ENCODE measurements at places on chromosomes 3 and 15.

DNA sequence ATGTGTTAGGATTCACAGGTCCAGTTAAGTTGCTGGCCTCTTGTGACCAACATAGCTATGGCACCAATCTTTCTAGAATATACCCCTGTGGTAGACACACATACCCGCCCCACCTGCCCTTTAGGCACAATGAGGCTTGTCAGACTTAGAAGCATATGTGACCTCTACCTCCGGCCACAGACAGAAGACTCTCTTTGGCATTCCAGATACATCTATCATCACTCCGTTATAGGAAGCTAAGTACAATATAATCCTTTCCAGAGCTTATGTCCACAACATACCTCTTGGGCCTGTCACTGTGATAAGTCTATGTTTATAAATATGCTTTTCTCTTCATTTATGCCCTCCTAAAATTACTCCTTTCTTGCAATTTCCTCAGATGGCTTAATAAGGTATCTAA lies 39.8 kb downstream of the CD47 start:
- DNase-seq = no peak

DNA sequence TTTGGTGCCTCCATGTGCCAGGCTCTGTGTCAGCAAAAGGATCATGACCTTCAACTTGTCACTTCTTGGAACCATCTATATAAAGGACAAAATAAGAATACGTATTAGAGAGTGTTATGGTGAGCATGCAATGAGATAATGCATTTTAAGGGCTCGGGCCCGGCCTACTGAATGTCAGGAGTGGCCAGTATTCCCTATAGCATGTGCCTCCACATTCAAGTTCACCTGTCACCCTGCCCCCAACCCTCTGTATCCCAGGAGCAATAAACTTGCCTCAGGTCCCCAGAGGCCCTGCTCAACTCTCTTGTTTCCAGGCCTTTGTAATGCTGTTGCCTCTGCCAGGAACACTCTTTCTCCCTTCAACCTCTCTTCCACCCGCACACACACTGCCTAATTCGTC lies 90.2 kb upstream of the SLC6A11 start:
- no peak for DNase-seq

DNA sequence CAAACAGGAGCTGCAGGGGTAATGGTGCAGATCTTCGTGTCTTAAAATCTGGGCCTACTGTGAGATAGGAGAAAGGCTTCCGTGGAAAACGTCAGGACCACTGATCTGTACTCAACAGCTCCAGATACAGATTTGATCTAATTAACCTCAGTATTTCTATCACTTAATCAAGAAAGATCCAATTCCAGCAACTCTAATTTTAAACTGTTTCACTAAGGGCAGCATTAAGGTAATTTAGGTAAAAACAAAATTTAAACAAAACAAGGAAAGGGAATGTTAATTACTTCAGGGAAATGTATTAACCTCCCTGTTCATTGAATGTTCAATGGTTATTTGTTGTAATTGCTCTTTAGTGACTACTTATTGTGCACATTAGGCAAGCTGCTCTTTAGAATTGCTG lies 26.4 kb upstream of the TTC14 start:
- no peak for DNase-seq

GRCh38 chr3:71195492-71195891 lies 388.0 kb downstream of the FOXP1 start:
- DNase-seq = no peak

- DNase-seq = no peak
These were observed 22.3 kb downstream of the IL5RA start for GRCh38 chr3:3087716-3088465.
